ENCODE measurements at places on chromosomes 7 and 10. TPM values are rescaled to one million over a fixed set of nuclear protein-coding genes. Genes with fewer than 3 reads are reported as not detected.

BAG3 gene
- 38.8 TPM for total RNA-seq

SPRN gene
- total RNA-seq = under 0.01 TPM

RADIL gene
- 0.78 TPM for total RNA-seq

ARHGAP22 gene
- total RNA-seq = 31.0 TPM

SFTPA1 gene
- total RNA-seq = not detected

POT1 gene
- total RNA-seq = 25.3 TPM

RPP38 gene
- total RNA-seq = 15.4 TPM

CYP2E1 gene
- total RNA-seq = 1.7 TPM

UBE3C gene
- total RNA-seq = 60.8 TPM

GFRA1 gene
- 5.2 TPM for total RNA-seq

KLF14 gene
- total RNA-seq = 0.13 TPM

METTL27 gene
- total RNA-seq = 8.1 TPM

GPR141 gene
- 0.26 TPM for total RNA-seq

BTBD16 gene
- not detected for total RNA-seq

PCGF6 gene
- 11.8 TPM for total RNA-seq

NKX2-3 gene
- total RNA-seq = not detected

FAM171A1 gene
- total RNA-seq = 25.1 TPM

SDHAF3 gene
- total RNA-seq = 10.9 TPM

UPK3BL2 gene
- total RNA-seq = not detected

PRF1 gene
- total RNA-seq = not detected

PHKG1 gene
- total RNA-seq = not detected

LDB3 gene
- not detected for total RNA-seq

TMEM139 gene
- total RNA-seq = 0.39 TPM

MRPS24 gene
- 165 TPM for total RNA-seq

IRF5 gene
- total RNA-seq = 0.39 TPM

LRRC4 gene
- total RNA-seq = 0.16 TPM

BAMBI gene
- 23.4 TPM for total RNA-seq

ERVW-1 gene
- not detected for total RNA-seq

MMD2 gene
- total RNA-seq = not detected

UNCX gene
- not detected for total RNA-seq

EMX2 gene
- total RNA-seq = not detected

URGCP gene
- 19.3 TPM for total RNA-seq

ANKRD2 gene
- 2.5 TPM for total RNA-seq

Data from epithelial cell of alveolus of lung (primary cell).